Astrocyte of the hippocampus (primary cell): ENCODE measurements at places on chromosomes 5 and 9.

GRCh38 chr9:131864531-131864930, 124.7 kb upstream of the RAPGEF1 start:
- DNase-seq, result no peak

GRCh38 chr5:141812512-141812911, 65.7 kb downstream of the PCDH1 start:
- DNase-seq, result no peak

DNA sequence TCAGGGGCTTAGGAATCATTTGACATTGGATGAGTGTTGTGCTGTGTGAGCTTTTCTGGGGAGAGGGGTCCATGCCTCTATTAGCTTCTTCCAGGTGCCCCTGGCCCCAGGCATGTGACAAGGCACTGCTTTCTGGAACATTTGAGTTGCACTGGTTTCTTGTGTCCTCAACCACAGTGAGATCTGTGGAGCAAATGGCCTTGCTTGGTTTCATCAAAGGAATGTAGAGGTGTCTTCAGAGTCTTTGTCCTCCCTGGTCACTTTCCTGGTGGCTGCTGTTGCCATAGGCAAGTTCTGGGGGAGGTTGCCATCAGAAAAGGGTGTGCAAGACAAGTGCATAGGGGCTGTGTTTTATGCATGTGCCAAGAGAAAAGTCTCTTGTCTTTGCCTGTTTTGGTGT, 157.5 kb downstream of the MACROH2A1 start:
- no peak for DNase-seq

DNA sequence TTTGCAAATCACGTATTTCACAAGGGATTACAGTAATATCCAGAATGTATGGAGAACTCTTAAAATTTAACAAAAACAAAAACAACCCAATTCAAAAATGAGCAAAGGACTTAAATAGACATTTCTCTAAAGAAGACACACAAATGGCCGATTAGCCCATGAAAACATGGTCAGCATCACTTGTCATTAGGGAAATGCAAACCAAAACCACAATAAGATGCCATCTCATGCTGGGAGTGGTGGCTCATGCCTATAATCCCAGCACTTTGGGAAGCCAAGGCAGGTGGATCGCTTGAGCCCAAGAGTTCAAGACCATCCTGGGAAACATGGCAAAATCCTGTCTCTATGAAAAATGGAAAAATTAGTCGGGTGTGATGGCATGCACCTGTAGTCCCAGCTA, 120.2 kb downstream of the SUSD1 start:
- no peak for DNase-seq

DNA sequence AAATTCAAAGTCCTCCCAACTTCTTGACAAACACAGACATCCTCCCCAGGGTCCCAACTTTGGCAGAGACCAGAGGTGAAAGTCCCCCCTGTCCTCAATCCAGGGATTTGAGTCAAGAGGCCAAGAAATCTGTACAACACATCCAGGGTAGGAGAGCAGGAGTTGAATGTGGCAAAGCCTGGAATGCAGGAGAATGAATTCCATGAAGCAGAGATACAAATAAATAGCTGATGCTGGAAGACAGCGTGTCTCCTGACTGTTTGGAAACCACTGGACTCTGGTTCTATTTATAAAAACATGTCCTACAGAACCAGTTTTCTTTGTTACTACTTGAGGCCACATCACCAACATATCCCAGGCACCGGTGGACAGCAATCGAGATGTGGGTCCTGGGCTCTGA, 43.7 kb upstream of the SLIT3 start:
- peak; percentile 41 for DNase-seq

- peak; percentile 60 for DNase-seq
These were observed 19.1 kb upstream of the SLC31A2 start for GRCh38 chr9:113131689-113132151.

- no peak for DNase-seq
These were observed 100.7 kb downstream of the PTPRD start for GRCh38 chr9:10512144-10512543.
